Breast epithelium (tissue), 4 donors: ENCODE measurements at places on chromosomes 7 and 10.

- H3K27ac ChIP-seq, result peak overlapping the region; percentile 81
- peak overlapping the region; percentile 92 for H3K4me3 ChIP-seq
- no peaks in the 10 kb centered on the region for H3K36me3 ChIP-seq
- no peak for DNase-seq
These were observed 722 bp downstream of the DENND10 start for GRCh38 chr10:119104654-119105015.

- no peak overlapping the region for H3K27ac ChIP-seq
- no peaks in the 10 kb centered on the region for H3K27me3 ChIP-seq
- no peak for DNase-seq
- H3K36me3 ChIP-seq, result no peaks in the 10 kb centered on the region
- H3K4me1 ChIP-seq, result no peaks in the 10 kb centered on the region
- H3K4me3 ChIP-seq, result no peak overlapping the region
These were observed 31.2 kb downstream of the BAIAP2L1 start for GRCh38 chr7:98369726-98370125.

DNA sequence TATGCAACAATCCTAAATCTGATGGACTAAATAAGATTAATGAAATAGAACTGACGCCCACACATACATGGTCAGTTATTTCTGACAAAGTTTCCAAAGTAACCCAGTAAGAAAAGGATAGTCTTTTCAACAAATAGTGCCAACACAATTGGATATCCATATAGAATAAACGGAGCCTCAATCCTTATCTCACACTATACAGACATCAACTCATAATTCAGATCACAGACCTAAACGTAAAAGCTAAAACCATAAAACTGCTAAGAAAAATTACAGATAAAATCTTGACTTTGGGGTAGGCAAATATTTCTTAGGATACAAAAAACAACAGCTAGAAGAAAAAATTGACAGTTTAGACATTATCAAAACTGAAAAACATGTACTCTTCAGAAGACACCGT lies 8.5 kb downstream of the CACUL1 start:
- H3K27ac ChIP-seq, result no peak overlapping the region
- no peak for DNase-seq
- no peak overlapping the region for H3K4me3 ChIP-seq
- no peaks in the 10 kb centered on the region for H3K36me3 ChIP-seq

DNA sequence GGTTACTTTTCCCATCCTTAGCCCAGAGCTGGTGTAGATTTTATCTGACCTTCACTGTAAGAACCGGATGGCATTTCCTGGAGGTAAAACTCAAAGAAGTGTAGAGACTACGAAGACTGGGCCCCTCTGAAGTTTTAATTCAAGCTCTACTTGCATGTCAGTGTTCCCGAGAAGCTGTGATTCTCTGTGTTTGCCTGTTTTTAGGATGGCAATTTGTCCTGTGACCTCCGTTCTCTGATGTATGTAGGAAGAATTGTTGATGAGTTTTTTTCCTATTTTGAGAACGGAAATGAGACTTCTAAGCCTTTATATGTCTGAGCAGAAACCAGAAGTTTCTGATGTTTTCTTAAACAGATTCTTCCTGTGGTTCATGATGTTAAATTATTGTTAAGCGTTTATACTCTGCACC lies 94.1 kb downstream of the CDCA7L start:
- H3K27ac ChIP-seq, result no peak overlapping the region
- DNase-seq, result no peak
- H3K27me3 ChIP-seq, result no peaks in the 10 kb centered on the region
- no peaks in the 10 kb centered on the region for H3K36me3 ChIP-seq
- no peak overlapping the region for H3K4me3 ChIP-seq
- no peaks in the 10 kb centered on the region for H3K4me1 ChIP-seq
